ENCODE measurements at places on chromosomes 13 and 19.

- no peak for DNase-seq
Observed at GRCh38 chr13:37039896-37040295, 19.6 kb downstream of the SUPT20H start.

GRCh38 chr13:25678398-25678797 is 306.6 kb downstream of the ATP8A2 start:
- DNase-seq = no peak

- no peak for DNase-seq
Observed at GRCh38 chr13:27035892-27036235, 135.7 kb downstream of the USP12 start.

DNA sequence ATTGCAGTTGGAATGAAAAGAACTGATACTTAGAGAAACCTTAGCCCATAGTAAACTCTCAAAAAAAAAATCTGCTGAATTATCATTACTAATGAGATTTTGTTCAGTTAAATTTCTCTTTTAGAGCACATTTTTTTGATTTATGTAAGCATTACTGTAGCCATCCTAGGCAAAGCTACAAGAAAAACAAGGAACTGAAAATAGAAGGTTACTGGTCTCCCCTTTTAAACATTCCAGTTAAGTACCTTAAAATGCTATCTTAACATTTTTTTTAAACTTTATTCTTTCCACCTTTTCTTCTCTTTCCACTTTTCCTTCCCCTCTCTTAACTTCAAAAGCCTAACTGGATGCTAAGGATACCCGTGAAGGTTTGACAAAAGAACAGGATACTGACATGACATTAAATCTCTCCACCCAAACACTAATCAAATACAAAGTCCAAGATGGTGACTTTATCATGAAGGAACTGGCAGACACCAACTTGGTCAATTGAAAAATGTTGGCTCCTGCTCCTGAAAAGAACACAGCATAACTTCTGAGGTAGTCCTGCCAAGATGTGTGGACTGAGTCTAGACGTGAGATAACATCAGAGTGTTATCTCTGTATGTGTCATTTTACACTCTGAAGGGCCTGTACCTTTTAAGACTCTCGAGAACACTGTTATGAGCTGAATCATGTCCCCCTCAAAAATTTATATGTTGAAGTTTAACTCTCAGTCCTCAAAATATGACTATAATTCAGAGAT is 29.5 kb upstream of the SACS start:
- DNase-seq = no peak

GRCh38 chr19:54448040-54448773 is 792 bp upstream of the LENG8 start:
- DNase-seq = peak; percentile 35

DNA sequence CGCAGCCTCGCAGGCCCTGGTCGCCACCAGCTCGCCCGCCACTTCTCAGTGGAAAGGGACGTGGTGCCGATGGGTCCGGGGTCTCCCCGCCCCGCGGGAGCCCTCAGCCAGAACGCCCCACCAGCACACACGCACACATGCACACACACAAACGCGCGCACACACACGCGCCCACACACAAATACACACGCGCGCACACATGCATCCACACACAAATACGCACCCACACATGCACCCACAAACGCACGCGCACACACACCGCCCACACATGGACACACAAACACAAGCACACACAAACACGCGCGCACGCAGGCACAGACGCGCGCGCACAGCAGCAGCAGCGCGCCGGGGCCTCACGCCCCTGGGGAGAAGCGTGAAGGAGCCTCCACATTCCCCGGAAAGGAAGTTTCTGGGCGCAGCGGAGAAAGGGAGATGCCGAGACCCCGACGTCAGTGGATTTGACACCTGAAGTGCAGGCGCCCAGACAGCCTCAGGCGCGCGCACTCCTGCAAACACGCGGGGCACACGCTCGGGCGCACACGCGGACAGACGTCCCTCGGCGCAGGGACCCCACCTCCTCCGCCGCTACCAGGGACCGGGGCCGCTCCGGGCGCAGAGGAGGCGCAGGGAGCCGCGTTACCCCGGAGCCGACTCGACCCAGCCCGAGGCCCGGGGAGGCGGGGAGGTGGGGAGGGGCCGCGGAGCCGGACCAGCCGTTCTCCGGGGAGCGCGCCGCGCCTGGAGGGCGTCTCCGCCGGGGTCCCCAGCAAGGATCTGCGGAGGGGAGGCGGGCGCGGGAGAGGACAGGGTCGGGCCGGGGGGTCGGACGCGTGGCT is 622 bp downstream of the RASA3 start:
- DNase-seq = peak; percentile 26

DNA sequence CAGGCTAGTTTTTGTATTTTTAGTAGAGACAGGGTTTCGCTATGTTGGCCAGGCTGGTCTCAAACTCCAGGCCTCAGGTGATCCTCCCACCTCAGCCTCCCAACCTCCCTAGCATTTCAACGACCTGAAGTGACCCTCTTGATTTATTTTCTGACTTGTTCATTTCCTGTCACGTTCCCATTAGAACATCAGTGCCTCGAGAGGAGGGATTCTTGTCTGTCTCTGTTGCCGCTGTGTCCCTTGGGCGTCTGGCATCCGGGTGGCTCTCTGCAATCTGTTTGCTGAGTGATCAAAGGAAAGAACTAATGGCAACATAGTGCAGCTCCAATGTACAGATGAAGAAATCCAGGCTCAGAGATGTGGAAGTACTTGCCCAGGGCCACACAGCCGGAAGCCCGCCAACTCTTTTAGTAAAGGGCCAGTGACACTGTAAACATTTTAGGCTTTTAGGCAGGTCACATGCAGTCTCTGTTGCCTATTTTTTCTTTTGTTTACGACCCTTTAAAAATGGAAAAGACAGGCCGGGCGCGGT is 47.5 kb downstream of the NFIC start:
- no peak for DNase-seq

- no peak for DNase-seq
Observed at GRCh38 chr13:31923134-31923763, 108.3 kb upstream of the FRY start.

DNA sequence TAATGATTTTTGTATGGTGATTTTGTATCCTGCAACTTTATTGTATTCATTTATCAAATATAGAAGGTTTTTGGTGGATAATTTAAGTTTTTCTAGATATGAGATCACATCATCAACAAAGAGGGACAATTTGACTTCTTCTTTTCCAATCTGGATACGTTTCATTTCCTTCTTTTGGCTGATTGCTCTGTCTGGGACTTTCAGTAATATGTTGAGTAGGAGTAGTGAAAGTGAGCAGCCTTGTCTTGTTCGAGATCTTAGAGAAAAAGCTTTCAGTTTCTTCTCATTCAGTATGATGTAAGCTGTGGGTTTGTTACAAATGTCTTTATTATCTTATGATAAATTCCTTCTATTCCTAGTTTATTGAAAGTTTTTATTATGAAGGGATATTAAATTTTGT is 352.0 kb upstream of the DACH1 start:
- DNase-seq = no peak

- no peak for DNase-seq
Observed at GRCh38 chr13:49711218-49711863, 20.1 kb upstream of the EBPL start.

DNA sequence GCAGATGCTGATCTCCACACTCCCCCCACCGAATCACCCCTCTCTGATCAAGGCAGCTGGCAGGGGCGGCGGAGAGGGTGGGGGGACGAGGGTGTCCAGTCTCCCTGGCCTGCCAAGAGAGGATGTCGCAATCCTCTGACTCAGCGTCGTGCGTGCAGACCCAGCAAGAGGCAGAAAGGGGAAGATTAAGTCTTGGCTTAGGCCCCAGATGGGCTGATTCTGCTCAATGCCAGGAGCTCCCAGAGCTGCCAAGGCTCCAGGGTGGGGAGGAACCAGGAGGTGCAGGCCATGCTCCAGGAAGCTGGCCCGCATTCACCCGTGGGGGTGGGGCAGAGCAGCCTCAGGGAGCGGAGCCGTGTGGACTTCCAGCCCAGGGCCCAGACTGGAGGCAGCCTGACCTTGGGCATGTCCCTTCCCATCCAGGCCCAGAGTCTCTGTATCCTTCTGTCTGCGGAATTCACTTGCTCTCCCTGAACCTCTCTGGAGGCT is 6.6 kb upstream of the BCL3 start:
- no peak for DNase-seq

GRCh38 chr13:93450191-93450621 is 223.6 kb downstream of the GPC6 start:
- no peak for DNase-seq

GRCh38 chr13:109271061-109271460 is 515.3 kb downstream of the IRS2 start:
- DNase-seq = no peak

GRCh38 chr19:22783651-22784410 is at the start of gene ZNF99:
Gene ZNF99 (minus strand): TSS chr19:22784151. CDS start chr19:22784016, 135 bp downstream.
- DNase-seq = no peak

GRCh38 chr13:28707629-28708427 is 10.9 kb downstream of the SLC46A3 start:
- DNase-seq = no peak

GRCh38 chr19:679418-680286 is 3.5 kb downstream of the FSTL3 start:
- DNase-seq = peak; percentile 10

Data from activated effector memory CD4-positive, alpha-beta T cell treated with Interleukin-2 at 50 U/mL for 16 hours (primary cell).